A549 (cell line): ENCODE measurements at places on chromosomes 1 and 21.

GRCh38 chr1:59766227-59766855 lies 48.4 kb upstream of the HOOK1 start:
- no peak for DNase-seq

- no peak for DNase-seq
These were observed 141.5 kb downstream of the PTPRC start for GRCh38 chr1:198780376-198780775.

DNA sequence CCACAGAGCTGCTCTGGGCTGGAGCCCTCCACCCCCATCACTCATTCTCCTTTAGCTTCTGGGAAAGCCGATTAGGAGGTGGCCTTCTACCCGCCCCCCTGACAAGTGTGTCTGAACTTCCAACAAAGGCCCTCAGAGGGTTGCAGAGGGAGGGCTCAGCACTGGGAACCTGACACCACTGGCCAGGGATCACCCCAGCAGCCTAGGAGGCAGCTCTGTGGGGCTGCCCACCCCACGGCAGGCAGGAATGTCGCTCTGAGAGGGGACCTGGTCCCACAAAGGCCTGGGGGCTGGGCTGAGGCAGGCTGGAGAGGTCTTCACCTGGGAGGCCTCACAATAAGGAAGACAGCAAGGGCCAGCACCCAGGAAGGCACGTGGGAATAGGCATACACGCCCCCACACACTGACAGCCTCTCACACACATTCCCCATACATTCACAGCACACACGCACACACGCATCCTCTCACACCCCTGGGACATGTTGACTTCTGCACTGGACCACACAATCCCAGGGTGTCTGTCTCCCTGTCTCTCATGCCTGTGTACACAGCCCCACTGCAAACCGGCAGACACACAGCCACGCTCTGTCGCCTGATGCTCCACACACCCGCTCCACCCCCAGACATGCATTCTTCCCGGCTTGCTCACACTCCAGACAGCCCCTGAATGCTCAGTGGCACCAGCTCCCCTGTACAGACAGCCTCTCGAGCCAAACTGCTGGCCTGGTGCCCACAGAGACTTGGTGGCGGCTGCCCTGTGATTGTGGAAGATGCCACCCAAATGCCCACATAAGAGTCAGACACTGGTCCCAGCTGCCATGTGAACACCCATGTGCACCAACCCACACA lies 30.7 kb downstream of the DMBX1 start:
- peak; percentile 66 for DNase-seq

DNA sequence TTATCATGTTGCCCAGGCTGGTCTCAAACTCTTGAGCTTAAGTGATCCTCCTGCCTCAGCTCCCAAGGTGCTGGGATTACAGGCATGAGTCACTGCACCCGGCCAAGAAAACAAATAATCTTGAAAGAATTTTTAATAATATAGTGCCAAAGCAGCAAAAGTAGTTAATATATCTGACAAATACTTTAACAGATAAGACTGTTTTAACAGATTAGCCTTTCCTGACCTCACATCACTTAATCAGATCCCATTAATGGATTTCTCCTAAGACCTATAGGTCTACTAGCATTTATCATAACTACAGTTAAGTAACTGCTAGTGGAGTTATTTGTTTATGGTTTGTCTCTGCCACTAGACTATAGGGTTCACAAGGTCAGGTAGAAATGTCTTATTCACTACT lies 61.1 kb upstream of the HP1BP3 start:
- DNase-seq, result peak; percentile 22

GRCh38 chr1:231855926-231856325 lies 229.3 kb downstream of the DISC1 start:
- no peak for DNase-seq

- no peak for DNase-seq
These were observed 43.4 kb downstream of the SLC22A15 start for GRCh38 chr1:116019653-116020253.

- peak; percentile 49 for DNase-seq
These were observed 14.0 kb downstream of the AHDC1 start for GRCh38 chr1:27589841-27590426.

DNA sequence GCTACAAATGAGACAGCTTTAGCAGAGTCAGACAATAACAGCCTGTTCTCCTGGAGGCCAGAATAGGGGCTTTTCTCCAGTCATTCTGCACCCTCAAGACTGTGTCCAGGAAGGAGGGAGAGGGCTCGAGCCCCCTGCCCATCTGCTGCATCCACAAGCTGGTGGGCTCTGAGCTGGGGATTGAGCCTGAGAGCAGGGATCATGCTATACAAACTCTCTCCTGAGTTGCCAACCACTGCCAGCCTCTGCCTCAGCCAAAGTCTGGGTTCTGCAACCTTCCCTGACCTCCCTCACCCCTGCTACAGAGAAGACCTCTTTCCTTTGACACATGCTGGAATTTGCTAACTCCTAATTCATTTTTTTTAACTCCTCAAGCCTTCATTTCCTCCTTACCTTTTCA lies 14.8 kb upstream of the PPM1J start:
- no peak for DNase-seq

GRCh38 chr1:41380979-41381691 lies 19.9 kb downstream of the FOXO6 start:
- no peak for DNase-seq

- DNase-seq, result no peak
These were observed 92.9 kb downstream of the BEND5 start for GRCh38 chr1:48683839-48684238.

DNA sequence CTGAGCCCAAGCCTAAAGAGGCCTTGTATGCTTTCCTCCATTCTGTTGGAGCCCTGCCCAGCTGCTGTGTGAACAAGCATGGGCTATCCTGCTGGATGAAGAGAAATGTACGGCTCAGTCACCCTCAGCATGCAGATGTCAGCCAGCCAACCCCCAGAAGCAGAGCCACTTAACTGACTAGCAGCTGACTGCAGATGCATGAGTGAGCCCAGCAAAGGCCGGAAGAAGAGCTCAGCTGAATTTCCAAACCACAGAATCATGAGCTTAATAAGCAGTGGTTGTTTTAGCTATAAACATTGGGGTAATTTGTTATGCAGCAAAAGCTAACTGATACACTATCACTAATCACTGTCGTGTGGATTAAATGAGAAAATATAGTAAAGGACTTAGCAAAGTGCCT lies 39.0 kb downstream of the FOXO6 start:
- DNase-seq, result no peak

GRCh38 chr1:210937846-210938245 lies 196.1 kb downstream of the KCNH1 start:
- DNase-seq, result no peak

GRCh38 chr1:19893687-19894086 lies 11.5 kb downstream of the OTUD3 start:
- no peak for DNase-seq

GRCh38 chr1:93905734-93906133 lies 3.5 kb downstream of the GCLM start:
- no peak for DNase-seq

DNA sequence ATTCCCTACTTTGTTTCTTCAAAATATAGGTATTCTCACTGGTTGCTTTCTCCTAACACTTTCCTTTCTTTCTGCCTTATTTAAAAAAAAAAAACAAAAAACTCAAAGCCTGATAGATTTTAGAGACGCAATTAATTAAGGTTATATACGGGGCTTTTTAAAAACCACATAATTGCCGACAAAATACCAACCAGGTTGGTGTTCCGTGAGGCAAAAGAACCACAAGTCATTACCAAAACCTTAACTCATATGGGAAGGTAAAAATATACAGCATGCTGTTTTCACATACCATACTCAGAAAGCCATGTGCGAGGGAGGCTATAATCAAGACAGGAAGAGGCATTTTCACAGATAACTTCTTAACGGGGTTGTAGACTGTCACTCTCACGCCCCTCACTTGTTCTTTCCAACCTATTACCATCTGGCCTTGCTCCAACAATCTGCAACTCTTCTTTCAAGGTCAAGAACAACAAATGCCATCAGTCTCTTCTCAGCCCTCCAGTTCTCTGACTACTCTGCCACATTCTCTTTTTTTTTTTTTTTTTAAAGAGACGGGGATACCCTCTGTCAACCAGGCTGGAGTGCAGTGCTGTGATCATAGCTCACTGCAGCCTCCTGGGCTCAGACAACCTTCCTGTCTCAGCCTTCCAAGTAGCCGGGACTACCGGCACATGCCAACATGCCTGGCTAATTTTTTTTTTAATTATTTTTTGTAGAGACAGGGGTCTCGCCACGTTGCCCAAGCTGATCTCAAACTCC lies 102.6 kb downstream of the APP start:
- no peak for DNase-seq

DNA sequence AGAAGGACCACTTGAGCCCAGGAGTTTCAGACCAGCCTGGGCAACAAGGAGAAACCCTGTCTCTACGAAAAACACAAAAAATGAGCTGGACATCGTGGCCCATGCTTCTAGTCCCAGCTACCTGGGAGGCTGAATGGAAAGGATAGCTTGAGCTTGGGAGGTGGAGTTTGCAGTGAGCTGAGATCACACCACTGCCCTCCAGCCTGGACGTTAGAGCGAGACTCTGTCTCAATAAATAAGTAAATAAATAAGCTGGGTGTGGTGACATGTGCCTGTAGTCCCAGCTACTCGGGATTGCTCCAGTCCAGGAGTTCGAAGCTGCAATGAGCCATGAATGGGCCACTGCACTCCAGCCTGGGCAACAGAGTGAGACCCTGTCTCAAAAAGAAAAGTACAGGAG lies 3.6 kb downstream of the AKR1A1 start:
- peak; percentile 35 for DNase-seq

- no peak for DNase-seq
These were observed 36.4 kb upstream of the RBBP5 start for GRCh38 chr1:205158048-205158616.

- DNase-seq, result no peak
These were observed 16.1 kb downstream of the LAMC1 start for GRCh38 chr1:183039330-183039729.

- no peak for DNase-seq
These were observed 123.0 kb downstream of the LYPLAL1 start for GRCh38 chr1:219296430-219297355.

- DNase-seq, result no peak
These were observed 137.1 kb downstream of the PIK3R3 start for GRCh38 chr1:45995298-45995697.

DNA sequence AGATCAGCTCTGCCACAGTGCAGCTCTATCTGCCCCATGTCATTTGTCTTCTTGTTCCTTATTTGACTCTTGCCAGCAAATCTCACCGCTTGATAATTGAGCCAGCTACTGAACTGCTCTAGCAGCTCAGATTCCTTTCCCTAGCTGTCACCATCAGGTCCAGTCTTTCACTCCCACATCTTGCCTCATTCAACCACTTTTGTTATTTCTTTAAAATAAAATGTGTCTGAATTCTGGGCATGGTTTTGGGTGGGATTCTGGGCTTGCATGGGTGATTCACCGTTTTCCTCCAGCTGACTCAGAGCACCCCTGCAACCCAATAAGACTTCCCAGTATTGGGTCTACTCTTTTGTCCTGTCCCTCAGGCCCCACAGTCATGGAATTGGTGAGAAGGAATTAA lies 215.7 kb downstream of the DSCAM start:
- no peak for DNase-seq

- DNase-seq, result no peak
These were observed 35.7 kb downstream of the NEK2 start for GRCh38 chr1:211639475-211640300.

DNA sequence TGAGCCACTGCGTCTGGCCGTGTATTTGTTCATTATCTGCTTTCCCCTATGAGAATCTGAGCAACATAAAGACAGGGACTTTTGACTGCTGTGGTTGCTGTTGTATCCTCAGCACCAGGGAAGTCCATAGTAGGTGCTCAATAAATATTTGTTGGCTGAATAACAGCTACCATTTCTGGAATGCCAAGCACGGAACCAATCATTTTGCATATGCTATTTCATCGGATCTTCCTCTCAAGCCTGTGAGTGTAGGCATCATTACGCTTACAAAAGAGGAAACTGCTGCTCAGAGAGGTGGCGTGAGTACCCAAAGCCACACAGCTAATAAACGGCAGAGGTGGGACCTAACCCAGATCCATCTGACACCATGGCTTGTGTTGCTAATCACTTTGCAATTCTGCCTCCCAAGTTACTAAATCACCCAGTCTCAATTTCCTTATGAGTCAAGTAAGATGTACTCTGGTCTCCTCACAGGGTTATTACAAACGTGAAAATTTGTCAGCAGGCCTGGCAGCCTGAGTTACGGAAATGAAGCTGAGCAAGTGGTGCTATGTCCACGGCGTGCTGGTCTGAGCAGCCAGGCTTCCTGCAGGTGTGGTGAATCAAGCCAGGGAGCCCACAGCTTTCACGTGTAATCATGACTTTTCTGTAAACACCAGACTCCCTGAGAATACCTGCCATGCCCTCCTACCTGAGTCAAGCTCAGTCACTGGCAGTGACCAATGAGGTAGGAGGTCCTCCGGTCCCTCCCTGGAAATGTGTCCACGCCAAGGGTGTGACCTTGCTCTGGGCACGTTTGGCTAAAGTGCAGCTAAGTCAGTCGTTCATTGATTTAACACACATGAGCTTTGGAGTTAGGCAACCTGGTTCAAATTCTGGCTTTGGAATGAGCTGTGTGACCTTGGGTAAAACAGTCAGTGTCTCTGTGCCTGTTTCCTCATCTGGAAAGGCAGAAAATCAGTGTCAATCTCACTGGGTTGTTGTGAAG lies 4.8 kb upstream of the RHCE start:
- DNase-seq, result no peak

DNA sequence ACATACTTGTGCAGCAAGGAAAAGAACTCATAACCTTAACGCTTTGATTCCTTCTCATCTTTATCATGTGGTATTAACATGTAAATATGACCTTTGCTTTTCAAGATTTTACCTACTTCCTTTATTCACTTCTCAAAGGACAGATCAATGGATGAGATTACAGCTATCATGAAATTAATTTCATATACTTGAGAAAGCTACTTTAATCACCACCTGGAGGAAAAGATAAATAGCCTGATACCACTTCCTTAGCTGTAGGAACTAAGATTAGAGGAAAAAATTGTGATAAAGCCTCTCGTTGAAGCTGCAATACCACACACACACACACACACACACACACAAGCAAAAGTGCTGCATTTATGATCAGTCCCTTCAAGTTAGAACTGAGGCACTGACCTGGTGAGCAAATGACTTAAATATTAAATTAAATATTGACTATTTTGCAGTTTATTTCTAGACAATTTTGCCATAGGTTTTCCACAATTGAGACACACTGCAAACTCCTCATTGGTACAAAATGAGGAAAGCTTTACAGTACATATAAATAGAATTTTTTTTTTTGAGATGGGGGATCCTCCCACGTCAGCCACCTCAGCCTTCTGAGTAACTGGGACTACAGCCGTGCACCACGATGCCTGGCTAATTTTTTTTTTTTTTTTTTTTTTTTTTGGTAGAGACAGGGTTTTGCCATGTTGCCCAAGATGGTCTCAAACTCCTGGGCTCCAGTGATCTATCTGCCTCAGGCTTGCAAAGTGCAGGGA lies 27.2 kb upstream of the DMRTB1 start:
- DNase-seq, result no peak

- peak; percentile 33 for DNase-seq
These were observed 20.2 kb downstream of the THEM4 start for GRCh38 chr1:151888972-151889570.
